ENCODE measurements at places on chromosomes 4 and X.

DNA sequence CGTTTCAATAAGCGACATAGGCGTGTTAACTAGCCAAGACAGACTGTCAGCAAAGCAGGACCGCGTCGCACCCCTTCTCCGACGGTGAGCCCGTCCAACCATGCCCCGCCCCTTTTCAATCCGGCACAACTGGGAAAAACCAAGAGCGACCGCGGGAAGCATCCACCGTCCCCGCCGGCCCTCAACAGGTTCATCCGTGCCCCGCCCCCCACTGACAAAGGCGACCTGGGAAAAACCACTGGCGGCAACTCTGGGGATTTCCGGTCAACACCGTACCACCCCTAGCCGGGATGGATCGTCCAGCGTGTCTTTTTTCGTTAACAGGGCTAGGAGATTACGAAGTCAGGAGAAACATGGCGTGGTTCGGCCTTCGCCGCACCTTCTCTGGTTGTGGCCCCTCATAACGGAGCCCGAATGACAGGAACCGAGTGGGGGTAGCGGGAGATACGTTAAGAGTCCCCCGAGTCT is 377 bp downstream of the TIMM17B start:
- DNase-seq, result peak; percentile 67

GRCh38 chr4:15912236-15912635 is 26.3 kb downstream of the FGFBP1 start:
- no peak for DNase-seq

DNA sequence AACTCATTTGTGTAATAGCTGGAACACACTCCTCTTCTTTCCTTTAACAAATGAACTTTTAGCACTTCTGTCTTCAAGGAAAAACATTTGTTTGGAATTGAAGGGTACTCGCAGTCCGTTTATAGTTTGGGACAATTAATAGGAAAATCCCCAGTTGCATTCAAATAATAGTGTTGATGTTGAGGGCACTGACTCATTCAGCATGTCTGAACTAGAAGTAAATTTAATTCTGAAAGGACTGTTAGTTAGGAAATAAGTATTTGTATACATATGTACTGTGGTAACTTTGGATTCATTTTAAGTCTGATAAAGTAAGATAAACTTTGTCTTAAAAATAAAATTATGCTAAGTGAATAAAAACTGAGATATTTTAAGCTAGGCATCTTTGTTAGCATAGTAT is 27.2 kb downstream of the FAM199X start:
- DNase-seq, result no peak

- no peak for DNase-seq
These were observed 76.5 kb upstream of the CLDN34 start for GRCh38 chrX:9890681-9891091.

- no peak for DNase-seq
These were observed 11.1 kb downstream of the TXLNG start for GRCh38 chrX:16797358-16797757.

DNA sequence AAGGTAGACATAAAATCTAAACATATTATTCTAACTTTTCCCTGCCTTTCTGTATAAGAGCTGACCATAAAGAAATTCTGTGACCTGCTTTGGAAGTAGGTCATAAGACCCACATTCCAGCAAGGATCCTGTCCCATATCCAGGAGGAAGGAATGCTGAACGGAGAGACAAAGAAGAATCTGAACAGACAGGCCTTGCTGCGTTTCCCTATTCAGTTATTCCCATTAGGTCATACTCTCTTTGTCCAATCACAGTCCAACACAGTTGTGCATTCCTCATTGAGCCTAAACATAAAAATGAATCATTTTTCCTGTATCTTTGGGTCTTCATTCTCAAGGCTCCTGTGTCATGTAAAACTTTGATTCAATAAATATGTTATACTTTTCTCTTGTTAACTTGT is 287.6 kb upstream of the TAPT1 start:
- DNase-seq, result no peak

DNA sequence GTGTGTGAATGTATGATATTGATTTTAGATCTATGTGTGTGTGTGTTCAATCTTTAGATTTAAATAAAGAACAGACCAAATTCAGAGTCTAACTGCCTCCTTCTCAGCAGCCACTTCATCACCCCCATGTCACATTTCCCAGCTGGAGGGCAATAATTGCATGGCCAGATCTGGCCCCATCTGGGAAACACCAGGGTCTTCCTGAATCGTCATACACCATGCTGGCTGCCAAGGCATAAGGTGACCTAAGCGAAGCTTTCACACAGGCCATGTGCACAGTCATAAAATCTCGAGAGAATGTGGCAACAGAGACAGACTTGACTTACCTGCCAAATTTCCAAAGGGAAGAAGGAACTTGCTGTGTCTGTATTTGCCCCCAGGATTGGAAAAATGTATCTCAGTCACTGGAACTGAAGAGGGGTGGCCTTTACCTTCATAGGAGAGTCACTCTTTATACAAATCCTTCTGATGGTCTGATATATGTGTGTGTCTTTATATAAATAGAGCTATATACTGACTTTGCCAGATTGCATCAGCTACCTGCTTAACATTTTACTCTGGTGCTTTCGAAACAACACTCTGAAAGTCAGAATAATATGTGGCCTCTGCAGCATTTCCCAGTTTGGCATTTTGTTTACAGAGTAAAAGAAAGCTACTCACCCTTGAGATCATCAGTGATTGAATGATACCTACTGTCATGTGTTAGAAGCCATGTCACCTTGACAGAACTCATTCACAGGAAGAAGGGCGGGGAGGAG is at the start of gene PLAC1:
Gene PLAC1 (minus strand): TSS at position 470 of the 758 bp plus-strand sequence. CDS start 91,789 bp downstream, outside the sequence.
- DNase-seq, result no peak

- DNase-seq, result no peak
These were observed 607.9 kb downstream of the ANKRD50 start for GRCh38 chr4:124104628-124105027.

DNA sequence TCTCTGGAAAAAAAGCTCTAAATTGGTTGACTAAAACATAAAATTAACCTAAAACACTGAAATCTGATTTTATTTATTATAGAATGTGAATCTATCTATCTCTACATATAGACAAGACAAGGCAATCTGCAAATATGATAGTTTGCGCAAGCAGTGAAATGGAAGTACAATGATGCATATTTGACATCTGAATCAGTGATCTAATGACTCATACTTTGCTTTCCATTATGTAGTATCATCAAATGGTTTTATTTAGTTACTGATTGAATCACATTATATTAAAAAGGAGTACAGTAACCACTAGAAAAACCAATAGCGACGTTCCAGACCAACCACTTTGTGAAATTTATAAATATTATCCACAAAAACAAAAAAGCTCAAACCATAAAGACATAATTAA is 1969.3 kb downstream of the PCDH7 start:
- no peak for DNase-seq

- no peak for DNase-seq
These were observed 68.5 kb downstream of the ATP10D start for GRCh38 chr4:47553329-47554125.

DNA sequence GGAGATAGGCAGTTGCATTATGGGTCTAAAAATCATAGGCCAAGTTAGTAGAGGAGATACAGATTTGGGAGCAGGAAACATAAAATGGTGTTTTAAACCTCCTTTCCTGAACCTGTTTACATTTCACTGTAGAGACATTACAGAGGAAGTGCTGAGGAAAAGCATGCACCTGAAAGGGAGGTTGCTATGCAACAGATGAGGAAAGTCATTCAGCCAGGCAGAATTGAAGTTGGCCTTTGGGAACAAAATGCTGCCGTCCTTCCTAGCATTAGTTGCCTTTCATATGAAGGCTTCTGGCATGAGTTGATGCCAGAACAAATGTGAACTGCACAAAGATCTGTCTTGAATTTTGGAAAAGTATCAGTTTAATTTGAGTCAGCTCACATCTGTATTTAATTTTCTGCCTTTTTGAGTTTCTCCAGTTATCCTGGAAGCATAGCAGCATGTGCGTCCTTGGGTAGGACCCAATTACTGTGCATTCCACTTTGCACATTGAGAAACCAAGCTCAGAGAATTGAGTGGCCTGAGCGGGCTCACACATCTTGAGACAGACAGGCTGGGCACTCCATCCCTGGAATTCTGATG is 38.2 kb downstream of the MAGED1 start:
- no peak for DNase-seq

- no peak for DNase-seq
These were observed 20.6 kb upstream of the SUPT20HL2 start for GRCh38 chrX:24334461-24334860.

GRCh38 chr4:115279330-115279729 is 165.9 kb upstream of the NDST4 start:
- DNase-seq, result no peak

GRCh38 chr4:931194-931959 is 739 bp downstream of the GAK start:
- DNase-seq, result no peak

- DNase-seq, result no peak
These were observed 39.3 kb upstream of the IQSEC2 start for GRCh38 chrX:53320543-53321229.

- DNase-seq, result no peak
These were observed 98.2 kb downstream of the PJA1 start for GRCh38 chrX:69066966-69067525.

- peak; percentile 42 for DNase-seq
These were observed 37.4 kb downstream of the LHFPL1 start for GRCh38 chrX:112642349-112642748.

DNA sequence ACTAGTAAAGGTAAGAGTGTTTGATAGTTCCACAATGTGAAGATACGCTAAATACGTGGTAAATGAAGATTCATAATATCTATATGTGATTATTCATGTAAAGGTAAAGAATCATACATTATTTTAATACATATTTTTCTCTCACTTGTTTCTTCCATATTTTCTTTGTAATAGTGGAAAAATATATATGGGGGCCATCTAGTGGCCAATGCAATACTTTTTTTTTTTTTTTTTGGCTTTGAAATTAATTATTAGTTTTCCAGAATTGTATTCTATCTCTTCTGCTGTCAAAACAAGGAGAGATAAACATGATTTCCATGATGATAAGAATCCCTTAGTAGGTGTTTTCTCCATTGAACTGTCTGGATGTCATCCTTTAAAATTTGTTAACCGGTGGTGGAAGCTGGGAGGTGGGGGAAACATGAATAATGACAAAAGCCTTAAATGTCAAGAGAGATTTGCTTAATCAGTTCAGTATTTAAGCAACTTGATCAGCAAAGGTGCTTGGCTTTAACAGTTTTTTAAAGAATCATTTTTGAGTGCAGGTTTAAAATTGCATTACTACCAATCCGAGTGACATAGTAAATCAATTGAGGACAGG is 508.7 kb upstream of the HTR2C start:
- DNase-seq, result no peak

GRCh38 chrX:123859409-123859845 is 426 bp upstream of the XIAP start:
- DNase-seq, result peak; percentile 64

GRCh38 chrX:53071064-53071463 is 11.1 kb upstream of the TSPYL2 start:
- DNase-seq, result no peak

DNA sequence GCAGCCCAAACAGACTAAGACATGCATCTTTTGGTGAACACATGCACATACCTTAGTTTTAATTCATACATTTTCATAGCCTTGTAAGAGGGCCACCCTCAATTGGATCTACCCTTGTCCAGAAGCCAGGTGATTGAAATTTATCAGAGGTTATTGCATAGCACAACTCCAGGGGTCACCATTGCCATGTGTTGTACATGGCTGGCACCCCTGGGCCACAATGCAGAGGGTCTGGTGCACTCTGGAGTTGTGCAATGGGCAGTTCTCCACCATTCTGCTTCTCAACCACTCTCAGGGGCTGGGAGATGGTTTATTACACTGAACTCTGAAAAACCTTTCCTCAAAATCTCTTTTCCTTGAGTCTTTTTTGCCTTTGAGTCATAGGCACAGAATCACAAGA is 184.4 kb upstream of the CXorf66 start:
- no peak for DNase-seq

DNA sequence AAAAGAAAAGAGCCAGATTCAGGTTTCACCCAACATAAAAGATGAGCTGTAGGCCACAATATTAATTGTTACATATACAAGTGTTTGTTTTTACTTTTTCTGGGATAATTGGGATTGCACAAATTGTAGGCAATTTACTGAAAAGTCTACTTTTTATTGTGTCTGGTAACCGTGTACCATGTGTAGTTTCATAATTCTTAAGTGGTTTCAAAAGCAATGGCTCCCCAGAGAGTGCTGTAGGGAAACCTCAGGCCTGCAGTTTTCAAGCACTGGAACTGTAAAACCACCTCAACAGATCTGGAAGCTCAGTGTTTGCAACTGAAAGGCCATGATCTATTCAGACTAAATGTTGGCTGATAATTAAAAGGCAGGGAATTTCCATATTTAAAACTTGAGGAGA is 53.9 kb upstream of the MMAA start:
- no peak for DNase-seq
